ENCODE measurements at places on chromosomes 13 and 19.

DNA sequence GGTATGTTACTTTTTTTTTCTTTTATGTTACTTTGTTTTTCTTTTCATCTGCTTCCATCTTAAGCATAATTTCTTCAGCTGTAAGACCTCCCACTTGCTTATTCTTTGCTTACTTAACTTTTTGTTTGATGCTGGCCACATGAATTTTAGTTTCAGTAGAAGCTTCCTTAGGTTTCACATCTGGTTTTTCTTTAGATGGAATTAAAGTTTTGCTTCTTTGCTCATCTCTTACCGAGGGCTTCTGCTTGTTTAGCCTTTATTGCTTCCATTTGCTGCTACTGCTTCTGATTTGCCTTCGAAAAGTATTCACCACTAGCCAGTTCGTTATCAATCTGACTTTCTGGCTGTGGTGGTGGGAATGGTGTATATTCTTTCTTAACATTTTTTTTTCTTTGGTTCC is 90.9 kb downstream of the GJA3 start:
- DNase-seq, result no peak

DNA sequence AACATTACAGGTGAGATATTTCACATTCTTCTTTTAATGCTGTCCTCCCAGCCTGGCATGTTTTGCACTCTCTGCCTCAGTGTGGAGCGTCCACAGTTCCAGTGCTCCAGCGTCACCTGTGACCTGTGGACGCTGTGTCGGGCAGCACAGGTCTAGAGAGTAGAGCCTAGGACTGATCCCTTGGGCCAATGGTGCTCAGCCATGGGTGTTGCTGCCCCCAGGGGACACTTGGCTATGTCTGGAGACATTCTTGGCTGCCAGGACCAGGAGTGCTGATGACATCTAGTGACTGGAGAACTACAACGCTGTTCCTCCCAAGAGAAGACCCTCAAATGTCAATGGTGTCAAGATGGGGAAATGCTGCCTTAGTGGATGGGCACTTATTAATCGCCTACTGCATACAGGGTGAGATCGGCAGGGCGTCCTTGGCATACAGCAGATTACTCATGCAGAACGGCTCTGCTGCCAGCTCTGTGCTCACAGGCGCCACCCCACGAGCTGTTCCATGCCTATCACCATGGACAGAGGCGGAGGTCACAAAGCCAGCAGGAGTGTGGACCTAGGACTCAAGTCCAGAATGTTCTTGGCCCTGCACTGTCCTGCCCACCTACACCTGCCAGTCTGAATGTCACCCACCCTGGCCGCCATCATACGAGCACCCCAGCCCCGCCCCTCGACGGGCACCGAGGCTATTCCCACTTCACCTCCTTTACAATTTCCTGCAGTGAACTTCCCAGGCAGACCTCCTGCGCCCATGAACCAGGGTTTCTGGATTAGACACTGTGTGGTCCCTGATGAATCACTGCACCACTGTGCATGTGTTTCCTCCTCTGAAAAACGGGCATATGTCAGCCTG is 13.9 kb upstream of the MADCAM1 start:
- DNase-seq, result peak; percentile 40

GRCh38 chr13:21583478-21583877 is 20.5 kb downstream of the MICU2 start:
- peak; percentile 97 for DNase-seq

- no peak for DNase-seq
Observed at GRCh38 chr19:547836-548720, 4.2 kb downstream of the GZMM start.

GRCh38 chr19:35609851-35610353 is 2.6 kb upstream of the HAUS5 start:
- DNase-seq, result no peak

- no peak for DNase-seq
Observed at GRCh38 chr19:37778613-37779126, 716 bp downstream of the ZNF573 start.

GRCh38 chr13:20499986-20500385 is 25.7 kb downstream of the CRYL1 start:
- DNase-seq, result no peak

DNA sequence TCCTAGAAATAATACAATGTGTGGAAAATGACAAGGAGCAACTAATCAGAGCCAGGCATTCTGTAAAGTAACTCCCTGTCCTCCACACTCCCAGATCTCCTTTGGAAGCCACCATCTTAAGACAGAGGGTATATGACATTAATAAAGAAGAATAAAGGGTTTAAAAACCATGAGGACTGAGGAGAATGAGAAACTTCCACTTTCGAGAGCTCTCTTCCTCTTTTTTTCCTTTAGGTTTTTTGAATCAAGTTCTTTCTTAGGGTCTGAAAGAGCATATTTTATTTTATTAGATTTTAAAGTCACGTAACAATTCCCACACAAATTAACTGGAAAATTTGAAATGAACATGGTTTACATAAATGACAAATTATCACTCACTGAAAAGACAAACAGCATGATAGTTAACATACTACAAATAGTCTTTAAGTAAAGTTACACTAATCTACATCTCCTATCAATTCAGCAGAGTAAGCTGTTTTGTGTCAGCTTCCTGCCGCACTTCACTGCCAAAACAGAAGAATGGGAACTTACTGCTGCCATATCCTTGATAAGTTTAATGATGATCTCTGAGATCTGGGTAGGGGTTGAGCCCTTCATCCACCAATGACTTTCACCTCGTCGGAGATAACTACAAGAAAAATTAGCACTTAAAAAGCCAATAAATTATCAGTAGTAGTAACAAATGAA is 38.6 kb upstream of the FBXL3 start:
- DNase-seq, result peak; percentile 11

DNA sequence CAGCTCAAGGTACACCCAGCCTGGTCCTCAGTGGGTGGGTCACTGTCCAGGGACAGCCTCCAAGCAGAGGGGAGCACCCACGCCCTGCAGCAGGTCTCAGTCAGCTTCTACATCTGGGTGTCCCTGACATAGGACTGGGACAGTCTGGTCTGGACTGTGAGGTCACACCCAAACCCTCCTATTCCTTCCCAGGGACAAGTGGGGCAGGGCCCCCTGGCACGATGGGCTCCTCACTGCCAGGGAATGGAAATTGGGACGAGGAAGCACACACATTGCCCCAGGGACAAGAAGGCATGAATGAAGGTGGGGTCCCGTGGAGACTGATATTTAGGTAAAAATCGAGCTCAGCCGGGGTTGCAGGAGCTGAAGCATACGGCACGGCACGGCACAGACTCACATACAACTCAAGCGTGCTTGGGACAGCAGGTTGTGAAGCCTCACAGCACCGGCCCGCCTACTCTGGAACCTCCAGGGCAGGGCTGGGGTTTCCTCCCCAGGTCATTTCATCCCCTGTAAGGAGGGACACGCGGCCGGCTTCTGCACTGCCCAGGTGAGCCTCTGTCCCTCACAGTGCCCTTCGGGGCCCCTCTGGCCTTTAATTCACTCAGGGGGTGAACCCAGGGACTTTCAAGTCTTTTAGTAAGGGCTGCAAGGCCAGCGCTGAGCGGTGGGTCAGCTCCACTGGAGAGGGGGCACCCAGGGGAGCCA is 3.5 kb downstream of the PNMA8B start:
- DNase-seq, result no peak
